ENCODE measurements at places on chromosomes 1 and 21.

GRCh38 chr1:203521812-203522211 is 27.9 kb downstream of the OPTC start:
- no peak for DNase-seq

DNA sequence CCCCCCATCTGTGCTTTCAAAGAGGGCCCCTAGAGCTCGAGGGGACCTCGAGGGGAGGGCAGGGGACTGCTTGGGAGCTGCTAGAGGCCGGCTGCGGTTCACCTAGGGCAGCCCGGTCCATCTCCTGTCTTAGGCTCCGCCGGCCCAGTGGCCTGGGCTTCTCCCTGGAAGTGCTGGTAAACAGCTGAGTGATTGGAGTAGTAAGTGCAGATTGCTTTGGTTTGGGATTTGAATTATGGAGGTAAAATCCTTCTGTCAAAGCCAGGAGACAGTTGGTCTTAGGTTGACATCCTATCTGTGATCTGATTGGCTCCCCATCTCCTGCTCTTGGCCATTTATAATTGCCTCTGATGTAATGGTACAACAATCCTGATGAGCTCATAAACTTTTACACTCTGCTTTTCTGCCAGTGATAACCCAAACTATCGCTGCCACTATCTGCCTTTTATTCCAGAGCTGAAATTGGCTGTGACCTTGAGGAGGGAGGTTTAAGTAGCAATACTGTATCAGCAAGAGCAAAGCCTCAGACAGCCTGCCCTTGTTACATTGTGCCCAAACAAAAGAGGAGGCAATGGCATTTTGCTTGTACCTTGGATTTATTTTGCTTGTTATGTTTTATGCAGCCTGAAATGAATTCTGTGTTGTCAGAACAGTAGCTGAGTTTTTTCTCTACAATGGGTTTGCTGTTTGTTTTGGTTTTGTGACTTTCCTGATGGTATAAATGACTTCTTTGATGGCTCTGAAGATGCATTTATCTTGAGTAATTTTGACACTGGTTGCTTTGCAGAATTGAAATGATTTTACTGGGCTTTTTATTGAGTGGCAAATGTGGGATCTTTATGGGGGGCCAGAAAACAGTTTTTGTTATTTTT is 2.4 kb downstream of the ARID1A start:
- peak; percentile 72 for DNase-seq

- no peak for DNase-seq
Observed at GRCh38 chr1:87367549-87367948, 38.9 kb downstream of the LMO4 start.

DNA sequence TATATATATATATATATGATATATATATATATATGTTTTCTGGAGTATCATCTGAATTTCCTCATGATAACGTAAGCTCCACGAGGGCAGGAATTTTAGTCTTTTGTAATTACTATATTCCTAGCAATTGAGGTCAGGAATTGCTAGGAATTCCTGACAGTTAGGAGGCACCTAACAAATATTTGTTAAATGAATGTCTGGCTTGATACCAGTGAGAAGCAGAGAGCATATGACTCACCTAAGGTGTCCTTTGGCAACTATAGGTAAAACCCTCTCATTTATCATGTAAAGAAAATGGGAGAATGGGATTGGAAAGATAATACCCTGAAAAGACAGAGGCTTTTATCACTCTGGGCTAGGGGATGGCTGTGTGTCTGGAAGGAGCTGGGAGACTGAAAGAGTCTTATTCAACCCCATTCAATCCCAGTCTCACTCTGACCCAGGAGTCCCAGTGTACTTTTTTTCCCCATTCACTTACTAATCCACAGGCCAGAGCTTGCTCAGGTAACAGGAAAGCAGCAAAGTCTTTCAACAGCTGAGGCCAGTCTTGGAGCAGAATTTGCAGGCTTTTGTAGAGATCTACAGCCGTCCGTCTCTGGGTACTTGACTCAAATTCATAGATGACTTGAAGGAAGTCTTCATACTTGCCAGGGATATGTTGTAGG is 71.2 kb downstream of the DAP3 start:
- no peak for DNase-seq

DNA sequence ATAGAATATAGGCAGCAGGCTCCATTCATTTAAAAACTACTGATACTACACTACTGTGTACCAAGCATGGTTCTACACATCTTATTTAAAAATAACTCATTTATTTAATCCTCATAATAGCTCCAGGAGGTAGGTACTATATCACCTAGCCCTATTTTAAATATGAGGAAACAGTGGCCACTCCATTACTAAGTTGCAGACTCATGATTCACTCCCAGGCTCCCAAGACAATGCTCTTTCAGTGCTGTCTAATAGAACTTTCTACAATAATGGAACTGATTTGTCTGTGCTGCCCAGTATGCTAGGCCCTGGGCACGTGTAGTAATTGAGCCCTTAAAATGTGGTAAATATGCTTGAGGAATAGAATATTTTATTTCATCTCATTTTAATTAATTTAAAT is 357.1 kb downstream of the LTN1 start:
- no peak for DNase-seq

All from brain pericyte (primary cell).